ENCODE measurements at places on chromosomes 12 and 14.

GRCh38 chr12:112409906-112410244, 470 bp upstream of the RPL6 start:
- no peak for DNase-seq

- no peak for DNase-seq
Measured at GRCh38 chr14:59377991-59378601, 87.1 kb downstream of the GPR135 start.

- DNase-seq = no peak
Measured at GRCh38 chr14:94346841-94347240, 23.7 kb upstream of the SERPINA6 start.

DNA sequence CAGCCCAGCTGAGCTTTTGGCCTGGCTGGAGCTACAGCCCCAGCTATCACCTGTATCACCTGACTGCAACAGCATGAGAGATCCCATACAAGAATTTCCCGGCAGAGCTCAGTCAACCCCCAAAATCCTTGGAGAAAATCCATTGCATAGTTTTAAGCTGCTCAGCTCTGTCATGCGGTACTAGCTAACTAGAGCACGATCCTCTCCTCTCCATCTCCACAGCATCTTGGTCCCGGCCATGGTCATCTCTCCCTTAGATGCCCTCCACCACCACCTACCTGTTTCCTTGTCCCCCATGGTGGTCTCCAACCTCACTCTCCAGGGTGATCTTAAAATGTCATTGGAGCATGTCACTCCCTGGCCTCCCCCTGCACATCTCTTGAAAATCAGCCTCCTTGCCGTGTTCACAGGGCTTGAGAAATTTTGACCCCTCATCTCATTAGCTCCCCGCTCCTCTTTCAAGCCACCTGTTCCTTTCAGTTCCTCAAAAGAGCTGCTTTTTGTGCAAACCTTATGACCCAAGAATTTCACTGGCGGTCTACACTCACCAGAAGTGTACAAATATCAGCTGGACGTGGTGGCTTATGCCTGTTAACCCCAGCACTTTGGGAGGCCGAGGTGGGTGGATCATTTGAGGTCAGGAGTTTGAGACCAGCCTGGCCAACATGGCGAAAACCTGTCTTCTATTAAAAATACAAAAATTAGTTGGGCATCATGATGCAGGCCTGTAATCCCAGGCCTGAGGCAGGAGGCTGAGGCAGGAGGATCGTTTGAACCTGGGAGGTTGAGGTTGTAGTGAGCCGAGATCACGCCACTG, 8.1 kb upstream of the CLMN start:
- no peak for DNase-seq

DNA sequence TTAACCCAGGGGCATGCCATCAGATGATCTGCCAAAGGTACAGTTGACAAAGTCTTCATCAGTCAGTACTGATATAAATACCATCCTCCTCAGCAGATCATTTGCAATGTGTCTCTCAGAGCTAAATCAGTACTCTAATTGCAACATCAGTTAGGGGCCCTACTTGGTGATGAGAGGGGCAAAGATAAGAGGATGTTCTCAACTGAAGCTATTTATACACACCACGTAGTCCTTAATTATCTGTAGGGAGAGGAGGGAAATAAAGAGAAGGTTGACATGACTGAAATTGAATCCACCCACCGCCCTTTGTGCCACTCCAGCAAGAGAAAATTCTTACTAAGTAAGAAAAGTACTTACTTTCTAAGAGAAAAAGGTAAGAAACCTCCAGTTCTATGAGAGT, 157.8 kb upstream of the NUDT4 start:
- no peak for DNase-seq

DNA sequence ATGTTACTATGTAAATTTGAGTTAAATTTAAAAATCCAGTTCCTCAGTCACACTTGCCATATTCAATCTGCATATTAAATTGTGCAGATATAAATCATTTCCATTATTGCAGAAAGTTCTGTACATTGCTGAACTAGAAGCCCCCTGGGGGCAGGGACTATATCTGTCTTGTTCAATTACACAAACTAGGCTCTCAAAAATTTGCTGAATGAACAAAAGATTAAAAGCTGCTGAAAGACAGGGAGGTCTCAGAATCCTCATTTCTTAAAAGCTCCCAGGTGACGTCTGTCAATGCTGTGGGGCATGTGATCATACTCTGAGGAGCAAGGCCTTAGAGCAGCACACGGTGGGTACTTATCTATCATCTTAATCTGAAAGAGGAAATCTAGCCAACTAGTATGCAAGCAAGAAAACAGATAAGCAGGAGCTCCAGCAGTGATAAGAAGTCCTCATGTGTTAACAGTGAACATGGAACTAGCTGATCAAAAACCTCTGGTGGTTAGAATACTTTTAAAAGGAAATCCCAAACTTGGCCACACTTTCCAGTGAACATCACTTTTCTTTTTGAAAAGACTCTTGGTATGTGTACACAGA, 60.5 kb downstream of the APPL2 start:
- DNase-seq = no peak

DNA sequence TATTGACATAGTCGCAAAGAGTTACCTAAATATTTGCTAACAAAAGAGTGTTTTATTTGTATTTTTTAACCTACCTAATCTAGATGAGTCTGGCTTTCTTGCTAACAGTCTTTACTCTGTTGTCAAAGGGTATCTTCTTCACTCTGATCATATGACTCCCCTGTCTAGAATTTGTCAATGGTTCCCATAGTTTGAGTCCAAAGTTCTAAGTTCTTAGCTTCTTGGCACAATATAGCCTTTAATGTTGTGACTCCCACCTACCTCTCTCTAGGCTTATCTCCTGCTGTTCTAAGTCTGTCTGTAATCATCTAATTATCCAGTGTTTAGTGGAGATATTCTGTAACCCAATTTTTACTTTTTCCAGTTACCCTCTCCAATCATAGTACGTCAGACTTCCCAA, 104.3 kb upstream of the PDE3A start:
- no peak for DNase-seq

DNA sequence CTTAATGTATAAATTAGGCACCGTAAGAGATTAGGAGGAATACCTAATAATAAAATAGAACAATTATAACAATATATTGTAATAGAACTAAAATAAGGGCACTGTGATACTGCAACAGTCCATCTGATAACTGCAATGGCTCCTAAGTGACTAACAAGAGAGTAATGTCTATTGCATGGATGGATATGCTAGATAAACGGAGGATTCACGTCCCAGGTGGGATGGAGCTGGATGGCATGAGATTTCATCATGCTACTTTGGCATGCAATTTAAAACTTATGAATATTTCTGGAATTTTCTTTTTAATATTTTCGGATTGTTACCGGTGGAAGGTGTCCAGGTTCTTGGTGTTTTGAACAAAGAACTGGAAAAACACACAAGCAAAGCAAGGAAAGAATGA, 2.2 kb upstream of the TMEM19 start:
- no peak for DNase-seq

DNA sequence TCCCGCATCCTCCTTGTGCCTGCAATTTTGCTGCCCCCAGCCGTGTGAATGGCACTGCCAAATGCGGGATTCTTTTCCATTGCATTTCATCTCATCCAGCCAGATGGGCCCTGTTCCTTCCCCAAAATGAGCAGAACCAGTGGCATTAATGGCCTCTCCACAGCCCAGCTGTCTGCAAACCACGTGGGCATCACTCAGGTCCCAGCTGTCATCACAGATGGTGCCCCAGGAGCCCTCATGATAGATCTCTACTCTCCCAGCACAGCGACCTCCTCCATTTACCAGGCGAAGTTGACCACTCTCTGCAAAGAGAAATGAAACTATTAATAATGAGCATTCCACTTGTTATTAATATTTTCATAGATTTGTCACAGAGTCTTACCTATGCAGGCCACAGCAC, 17.1 kb downstream of the CD163 start:
- no peak for DNase-seq

GRCh38 chr12:66118240-66118891, 12.2 kb downstream of the LLPH start:
- no peak for DNase-seq

GRCh38 chr12:117845271-117845904, 123.4 kb downstream of the KSR2 start:
- no peak for DNase-seq

- DNase-seq = no peak
Measured at GRCh38 chr14:71113376-71113775, 206.1 kb downstream of the PCNX1 start.

- DNase-seq = no peak
Measured at GRCh38 chr14:104384776-104385071, 194.8 kb upstream of the C14orf180 start.

DNA sequence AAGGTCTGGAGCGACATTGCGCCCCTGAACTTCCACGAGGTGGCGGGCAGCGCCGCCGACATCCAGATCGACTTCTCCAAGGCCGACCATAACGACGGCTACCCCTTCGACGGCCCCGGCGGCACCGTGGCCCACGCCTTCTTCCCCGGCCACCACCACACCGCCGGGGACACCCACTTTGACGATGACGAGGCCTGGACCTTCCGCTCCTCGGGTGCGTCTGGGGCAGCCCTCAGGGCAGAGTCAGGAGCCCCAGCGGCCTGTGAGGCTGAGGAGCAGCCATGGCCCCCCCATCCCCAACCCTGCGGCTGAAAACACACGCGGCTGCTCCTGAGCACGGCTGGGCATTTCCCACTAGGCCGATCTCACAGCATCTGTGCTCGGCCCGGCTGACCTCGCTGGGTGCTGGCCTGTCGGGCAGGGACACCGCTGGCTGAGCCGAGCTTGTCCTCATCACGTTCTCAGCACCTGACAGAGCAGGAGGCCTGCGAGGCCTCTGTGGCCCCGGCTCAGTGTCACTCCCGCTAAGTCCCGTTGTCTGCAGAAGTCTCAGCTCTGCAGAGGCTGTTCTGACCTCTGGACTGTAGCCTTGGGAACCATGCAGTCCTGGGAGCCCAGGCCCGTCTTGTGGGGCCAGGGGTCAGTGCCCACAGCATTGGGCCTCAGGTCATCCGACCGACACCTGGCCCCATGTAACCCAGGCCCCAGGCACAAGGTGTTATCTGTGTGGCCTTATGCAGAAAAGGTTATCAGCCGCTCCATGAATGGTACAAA, 12.6 kb downstream of the MMP17 start:
- DNase-seq = no peak

- no peak for DNase-seq
Measured at GRCh38 chr14:66359500-66359899, 126.7 kb upstream of the CCDC196 start.

DNA sequence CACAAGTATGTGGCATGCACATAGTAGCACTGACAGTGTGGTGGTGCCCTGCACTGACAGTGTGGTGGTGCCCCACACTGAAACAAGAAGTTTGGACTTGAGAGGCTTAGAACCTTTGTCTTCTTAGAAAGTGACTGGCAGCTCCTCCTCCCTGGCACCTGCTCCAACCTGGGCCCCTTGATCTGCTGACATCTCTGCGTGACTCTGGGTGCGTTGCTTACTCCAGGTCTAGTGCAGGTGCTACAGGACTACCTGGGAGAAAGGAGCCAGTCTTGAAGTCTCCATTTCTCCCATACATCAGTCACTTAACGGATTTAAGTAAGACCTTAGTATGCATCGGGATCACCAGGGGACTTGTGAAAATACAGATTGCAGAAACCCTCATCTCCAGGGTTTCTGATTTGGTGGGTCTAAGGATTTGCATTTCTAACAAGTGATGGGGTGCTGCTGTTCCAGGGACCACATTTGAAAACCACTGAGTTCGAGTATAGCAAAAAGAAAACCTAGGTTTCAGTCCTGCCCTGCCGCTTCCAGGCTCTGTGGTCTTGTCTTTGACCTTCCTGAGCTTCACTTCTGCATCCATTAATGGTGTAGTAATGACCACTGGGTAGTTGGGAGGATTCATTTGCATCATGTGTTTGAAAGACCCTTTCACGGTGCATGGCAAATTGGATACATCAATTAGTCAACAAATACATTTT, 15.7 kb downstream of the NINJ2 start:
- no peak for DNase-seq

GRCh38 chr12:51817027-51817953, 31.2 kb downstream of the FIGNL2 start:
- no peak for DNase-seq

- DNase-seq = no peak
Measured at GRCh38 chr14:61460718-61461611, 139.6 kb downstream of the PRKCH start.
